ENCODE measurements at places on chromosomes 11 and 22.

GRCh38 chr11:14422052-14422813, 63.2 kb upstream of the RRAS2 start:
- DNase-seq = peak; percentile 97

GRCh38 chr11:72230764-72231365, 6.3 kb downstream of the INPPL1 start:
- DNase-seq = no peak

- DNase-seq = peak; percentile 57
Observed at GRCh38 chr11:73384872-73385689, 8.9 kb downstream of the RELT start.

GRCh38 chr11:24560324-24560723, 63.5 kb downstream of the LUZP2 start:
- no peak for DNase-seq

GRCh38 chr11:113296447-113297205, 17.8 kb upstream of the TTC12 start:
- DNase-seq = no peak

- DNase-seq = no peak
Observed at GRCh38 chr11:74280494-74280893, 30.9 kb downstream of the P4HA3 start.

GRCh38 chr22:21570398-21570797, 2.9 kb downstream of the UBE2L3 start:
- no peak for DNase-seq

DNA sequence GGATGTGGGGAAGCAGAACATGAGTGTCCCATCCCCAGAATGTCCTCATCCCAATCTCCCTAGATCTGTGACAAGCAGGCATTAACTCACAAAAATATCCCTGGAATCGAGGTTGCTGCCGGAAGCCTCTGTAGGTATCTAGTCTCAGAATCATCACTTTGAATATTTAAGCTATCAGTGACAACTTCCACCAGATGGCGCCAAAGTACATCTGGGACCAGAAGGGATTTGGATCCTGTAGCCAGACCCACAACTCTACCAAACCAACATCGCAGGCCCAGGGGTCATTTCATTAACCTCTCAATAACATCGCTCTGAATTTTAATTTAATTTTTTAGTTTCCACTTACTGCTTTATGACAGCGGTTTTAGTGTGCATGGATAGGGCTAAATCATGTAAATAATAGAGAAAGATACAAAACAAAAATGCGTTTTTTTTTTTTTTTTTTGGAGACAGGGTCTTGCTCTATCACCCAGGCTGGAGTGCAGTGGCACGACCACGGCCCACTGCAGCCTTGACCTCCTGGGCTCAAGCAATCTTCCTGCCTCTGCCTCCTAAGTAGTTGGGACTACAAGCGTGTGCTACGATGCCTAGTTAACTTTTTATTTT, 1.1 kb upstream of the EXT2 start:
- peak; percentile 87 for DNase-seq
